ENCODE measurements at places on chromosomes 2 and 18. TPM values are rescaled to one million over a fixed set of nuclear protein-coding genes. Genes with fewer than 3 reads are reported as not detected.

GRCh38 chr2:142871396-142871795 is 6.1 kb upstream of the KYNU start:
- no peak overlapping the region for H3K27ac ChIP-seq
- H3K36me3 ChIP-seq, result no peaks in the 10 kb centered on the region
- H3K4me1 ChIP-seq, result peaks cover 22% of the 10 kb centered on the region
- DNase-seq, result no peak

DNA sequence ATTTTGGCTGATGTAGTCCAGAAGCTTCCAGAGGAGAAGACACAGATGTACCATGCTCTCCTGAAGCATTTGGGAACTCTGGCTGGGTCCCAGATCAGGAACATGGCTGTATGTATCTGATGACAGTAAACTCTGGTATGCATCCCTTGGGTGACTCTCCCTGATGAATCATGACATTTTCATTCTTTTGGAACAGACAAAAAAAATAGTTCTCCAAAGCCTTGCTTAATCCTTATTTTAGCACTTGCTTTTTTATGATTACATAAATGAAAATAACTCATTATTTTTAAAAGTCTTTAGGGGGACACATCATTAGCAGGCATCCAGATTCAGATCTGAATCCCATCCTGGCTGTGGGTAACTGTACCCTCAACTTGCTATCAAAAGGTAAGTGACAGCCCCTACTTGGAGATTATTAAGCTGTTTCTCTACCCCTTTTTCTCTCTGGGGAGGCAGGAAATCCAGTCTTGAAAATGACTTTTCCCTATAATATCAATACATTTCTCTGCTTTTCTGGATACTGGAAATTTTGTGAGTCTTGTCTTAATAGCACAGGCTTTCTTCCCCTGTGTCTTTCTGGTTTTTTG is 23.3 kb downstream of the AOX1 start:
- H3K27me3 ChIP-seq, result no peaks in the 10 kb centered on the region
- H3K4me3 ChIP-seq, result no peak overlapping the region
- peaks cover 23% of the 10 kb centered on the region for H3K4me1 ChIP-seq
- H3K27ac ChIP-seq, result no peak overlapping the region

GRCh38 chr2:191188550-191189093 is 37.8 kb upstream of the STAT4 start:
- H3K36me3 ChIP-seq, result no peaks in the 10 kb centered on the region
- peaks cover 21% of the 10 kb centered on the region for H3K4me1 ChIP-seq
- peak overlapping the region; percentile 53 for H3K27ac ChIP-seq
- no peak for DNase-seq

DNA sequence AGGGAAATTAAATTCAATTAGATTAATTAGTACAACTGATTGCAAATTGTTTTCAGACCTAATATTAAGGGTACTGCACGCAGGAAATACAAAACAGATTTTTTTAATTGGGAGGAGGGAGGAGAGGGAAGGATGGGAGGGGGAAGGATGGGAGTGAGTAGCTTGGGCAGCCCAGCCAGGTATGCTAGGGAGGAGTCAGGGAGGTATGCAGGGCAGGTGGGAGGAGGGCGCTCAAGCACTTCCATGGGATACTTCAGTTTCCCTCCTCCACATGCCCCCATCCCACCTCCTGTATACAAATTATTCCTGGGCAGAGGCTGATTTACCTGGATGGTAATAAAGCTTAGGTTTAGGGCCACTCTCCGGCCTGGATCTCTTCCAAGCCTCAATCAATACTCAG is 76.6 kb upstream of the CAPN13 start:
- DNase-seq, result no peak
- no peak overlapping the region for H3K4me3 ChIP-seq
- no peaks in the 10 kb centered on the region for H3K27me3 ChIP-seq

IL1A gene
- total RNA-seq, result not detected
